Activated CD8-positive, alpha-beta memory T cell treated with anti-CD3 and anti-CD28 coated beads for 24 hours (primary cell): ENCODE measurements at places on chromosomes 11 and 22.
A peak's percentile ranks its signal among the peaks of the same experiment; 100 is the strongest.

DNA sequence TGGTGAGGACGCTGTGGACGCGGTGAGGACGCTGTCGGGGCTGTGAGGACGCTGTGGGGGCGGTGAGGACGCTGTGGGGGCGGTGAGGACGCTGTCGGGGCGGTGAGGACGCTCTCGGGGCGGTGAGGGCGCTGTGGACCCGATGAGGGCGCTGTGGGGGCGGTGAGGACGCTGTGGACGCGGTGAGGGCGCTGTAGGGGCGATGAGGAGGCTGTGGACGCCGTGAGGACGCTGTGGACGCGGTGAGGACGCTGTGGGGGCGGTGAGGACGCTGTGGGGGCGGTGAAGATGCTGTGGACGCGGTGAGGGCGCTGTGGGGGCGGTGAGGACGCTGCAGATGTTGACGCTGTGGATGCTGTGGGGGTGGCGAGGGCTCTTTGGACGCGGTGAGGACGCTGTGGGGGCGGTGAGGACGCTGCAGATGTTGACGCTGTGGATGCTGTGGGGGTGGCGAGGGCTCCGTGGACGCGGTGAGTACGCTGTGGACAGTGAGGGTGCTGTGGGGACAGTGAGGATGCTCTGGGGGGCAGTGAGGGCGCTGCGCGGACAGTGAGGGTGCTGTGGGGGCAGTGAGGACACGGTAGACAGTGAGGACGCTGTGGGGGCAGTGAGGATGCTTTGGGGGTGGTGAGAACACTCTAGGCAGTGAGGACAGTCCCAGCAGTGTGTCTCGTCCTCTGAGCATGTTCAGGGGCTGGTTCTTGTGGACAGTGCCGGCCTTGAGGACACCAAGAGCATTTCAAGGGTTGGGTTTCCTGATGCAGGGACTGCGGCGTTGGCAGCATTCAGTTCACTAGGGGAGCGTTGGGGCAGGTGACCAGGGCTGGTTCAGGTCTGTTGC is 4.2 kb downstream of the GP1BB start:
- no peak for DNase-seq

GRCh38 chr22:30598986-30599385 is 7.3 kb upstream of the PES1 start:
- DNase-seq: no peak

- DNase-seq: no peak
Observed at GRCh38 chr11:132671851-132672370, 860.4 kb downstream of the OPCML start.

DNA sequence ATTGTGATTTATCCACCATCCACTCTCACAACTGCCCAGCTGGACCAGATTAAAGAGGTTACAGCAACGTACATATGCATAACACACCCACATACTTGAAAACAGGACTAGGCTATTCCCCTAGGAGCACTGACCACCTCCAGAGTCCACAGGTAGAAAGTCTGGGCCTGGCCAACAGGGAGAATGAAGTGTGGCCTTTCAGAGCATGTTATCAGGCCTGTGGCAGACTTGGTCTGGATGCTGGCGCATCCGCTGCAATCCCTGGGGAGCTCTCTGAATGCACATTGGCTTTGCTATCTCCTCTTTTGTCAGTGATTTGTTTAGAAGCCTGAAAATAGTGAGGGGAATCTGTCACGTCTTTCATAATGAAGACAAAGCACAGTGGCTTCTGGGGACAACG is 86.7 kb downstream of the C11orf58 start:
- no peak for DNase-seq

- no peak for DNase-seq
Observed at GRCh38 chr11:1823376-1824220, 11.2 kb upstream of the SYT8 start.

GRCh38 chr11:59574467-59574866 is 41.1 kb downstream of the OSBP start:
- DNase-seq: no peak

GRCh38 chr11:71268706-71269321 is 16.4 kb upstream of the SHANK2 start:
- DNase-seq: peak; percentile 17

GRCh38 chr11:101552888-101553287 is 30.9 kb downstream of the TRPC6 start:
- no peak for DNase-seq

- no peak for DNase-seq
Observed at GRCh38 chr22:19659805-19660345, 54.4 kb upstream of the SEPTIN5 start.

- no peak for DNase-seq
Observed at GRCh38 chr11:44840085-44840478, 110.6 kb downstream of the TP53I11 start.

- DNase-seq: no peak
Observed at GRCh38 chr11:35324981-35325380, 94.4 kb downstream of the SLC1A2 start.

DNA sequence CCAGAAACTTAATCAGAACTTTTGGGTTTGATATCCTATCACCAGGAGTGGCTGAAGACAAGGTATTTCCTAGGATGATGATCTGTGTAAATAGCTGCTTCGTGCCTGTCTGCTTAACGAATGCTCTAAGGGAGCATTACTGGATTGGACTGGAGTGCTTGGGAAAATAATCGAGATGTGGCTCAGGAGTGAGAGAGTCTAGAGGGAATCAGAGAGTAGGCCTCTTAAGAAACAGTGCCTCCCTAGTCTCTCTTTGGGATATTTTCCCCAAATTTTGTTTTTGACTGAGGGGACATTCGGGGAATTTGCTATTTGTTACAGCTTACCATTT is 2.5 kb downstream of the MAML2 start:
- no peak for DNase-seq

GRCh38 chr11:104830080-104830479 is 68.2 kb downstream of the CASP12 start:
- DNase-seq: no peak

- no peak for DNase-seq
Observed at GRCh38 chr11:86279747-86280146, 22.3 kb upstream of the HIKESHI start.
